Activated B cell treated with CpG ODN at 0.5 μM for 24 hours (primary cell): ENCODE measurements at places on chromosomes 7 and 10. TPM values are rescaled to one million over a fixed set of nuclear protein-coding genes. Genes with fewer than 3 reads are reported as not detected.

DNA sequence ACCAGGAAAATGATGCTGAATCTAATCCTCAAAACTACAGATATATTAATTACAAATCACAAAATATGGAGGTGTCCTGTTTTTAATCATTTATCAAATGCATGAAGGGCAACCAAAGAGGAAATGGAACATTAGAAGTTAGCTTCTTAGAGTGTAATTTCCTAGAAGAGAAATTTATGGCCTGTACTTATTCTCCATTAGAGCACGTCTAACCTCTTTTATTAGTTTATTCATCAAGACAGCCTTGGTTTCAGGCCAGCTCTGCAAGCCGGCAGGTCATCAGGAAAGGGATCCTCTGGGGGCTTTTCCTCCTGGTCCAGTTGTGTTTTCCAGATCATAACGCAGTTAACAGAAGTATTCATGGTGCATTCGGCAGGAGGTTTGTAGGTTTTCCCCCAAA is 517.6 kb downstream of the KCNMA1 start:
- DNase-seq: no peak

DNA sequence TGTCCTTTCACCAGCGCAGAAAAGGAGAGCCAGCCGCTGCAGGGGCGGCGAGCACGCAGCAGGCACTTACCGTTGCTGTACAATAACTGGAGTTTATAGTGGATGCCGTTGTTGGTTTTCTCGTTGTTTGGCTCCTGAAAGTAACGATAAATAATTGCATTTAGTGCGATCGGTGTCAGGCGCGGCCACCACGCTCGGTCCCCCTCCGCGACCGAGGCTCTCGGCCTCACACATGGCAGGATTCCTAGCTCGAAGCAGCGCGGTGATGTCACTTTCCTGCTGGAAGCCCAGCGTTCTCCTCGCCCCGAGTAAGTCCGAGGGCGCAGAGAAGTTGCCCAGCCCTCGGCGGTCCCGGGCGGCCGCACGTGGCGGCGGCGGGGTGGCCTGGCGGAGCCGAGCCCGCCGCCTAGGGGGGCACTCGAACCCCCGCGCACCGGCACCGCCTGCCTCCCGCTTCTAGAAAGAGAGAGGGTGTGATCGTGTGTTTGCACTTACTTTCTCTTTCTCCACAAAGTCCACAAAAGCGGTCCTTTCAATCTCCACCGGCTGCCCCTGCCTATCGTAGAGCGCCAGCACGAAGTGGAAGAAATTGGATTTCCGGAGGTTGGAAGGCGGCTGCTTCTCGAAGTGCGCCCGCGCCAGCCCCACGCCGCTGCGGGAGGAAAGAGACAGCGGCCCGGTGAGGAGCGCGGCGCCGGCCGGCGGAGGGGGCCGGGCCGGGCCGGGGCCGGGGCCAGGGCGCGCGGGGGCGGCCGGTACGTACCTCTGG is 1.0 kb downstream of the EBF3 start:
- DNase-seq: no peak

DNA sequence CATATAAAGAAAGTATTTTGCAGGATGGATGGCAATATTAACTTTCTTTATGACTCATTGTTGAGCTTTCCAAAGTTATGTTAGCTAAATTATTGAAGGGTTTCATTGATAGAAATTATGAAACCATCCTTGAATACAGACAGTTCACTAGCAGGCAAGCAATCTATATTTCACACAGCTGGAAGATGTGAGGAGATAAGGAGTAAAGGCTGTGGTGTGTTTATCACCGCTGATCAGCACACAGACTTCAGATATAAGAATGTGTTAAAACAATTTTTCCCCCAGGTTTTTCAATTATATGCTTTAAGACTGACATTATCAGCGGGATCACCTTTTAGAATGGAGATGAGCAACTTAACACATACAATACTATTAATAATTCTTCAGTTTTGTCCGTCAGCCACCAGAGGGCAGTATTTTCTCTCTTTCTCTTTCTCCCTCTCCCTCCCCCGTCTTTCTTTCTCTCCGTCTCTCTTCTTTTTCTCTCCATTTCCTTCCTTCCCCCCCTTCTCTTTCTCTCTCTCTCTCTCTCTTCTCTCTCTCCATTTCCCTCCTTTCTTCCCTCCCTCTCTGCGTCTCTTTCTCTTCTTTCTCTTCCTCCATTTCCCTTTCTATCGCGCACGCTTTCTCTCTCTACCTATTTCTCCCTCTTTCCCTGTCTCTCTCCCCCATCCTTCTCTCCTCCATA is 62.9 kb upstream of the FAM171A1 start:
- no peak for DNase-seq

- DNase-seq: no peak
Measured at GRCh38 chr10:132691711-132692153, 94.2 kb downstream of the NKX6-2 start.

DNA sequence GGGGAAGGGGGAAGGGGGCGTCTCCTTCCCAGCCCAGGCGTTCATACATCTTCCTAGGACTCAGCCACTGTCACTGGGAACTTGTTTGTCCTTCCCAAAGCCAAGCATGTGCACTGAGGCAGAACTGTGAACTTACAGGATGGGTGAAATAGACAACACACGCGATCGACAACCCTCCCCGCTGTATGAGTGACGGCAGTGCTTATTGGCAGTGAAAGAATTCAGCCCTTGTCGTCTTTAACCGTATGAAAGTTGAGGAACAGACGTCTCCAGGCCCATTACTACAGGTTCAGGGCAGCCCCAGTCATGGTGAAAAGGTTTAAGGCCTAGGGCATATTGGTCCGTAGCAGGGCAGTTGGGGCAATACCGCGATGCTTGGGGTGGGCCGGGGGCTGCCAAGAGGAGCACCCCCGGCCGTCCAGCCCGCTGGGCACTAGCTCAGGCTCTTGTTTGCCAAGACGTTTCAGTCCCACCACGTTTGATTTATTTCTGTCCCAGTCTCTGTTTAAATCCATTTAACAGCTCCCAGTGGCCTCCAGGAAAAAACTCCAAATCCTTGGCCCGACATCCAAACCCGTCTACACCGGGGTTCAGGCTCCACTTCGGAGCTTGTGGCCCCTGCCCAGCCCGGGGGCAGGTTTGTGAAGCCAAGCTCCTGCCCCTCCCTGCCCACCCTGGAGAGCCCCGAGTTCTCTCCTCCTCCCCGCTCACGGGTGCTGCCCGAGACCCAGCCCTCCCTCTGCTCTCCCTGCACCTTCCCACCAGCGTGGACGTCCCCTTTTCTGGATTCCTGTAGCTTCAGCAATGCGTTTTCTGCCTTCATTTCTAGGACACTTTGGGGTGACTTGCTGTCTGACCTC is 159.8 kb downstream of the DNAJB6 start:
- no peak for DNase-seq

The ZNF212 gene
- total RNA-seq: 17.0 and 21.0 TPM in 2 replicates

The PON3 gene
- not detected in 2 replicates for total RNA-seq

The NRG3 gene
- not detected in 2 replicates for total RNA-seq
